NCI-H1417 treated with DMSO at 0.1 percent for 48 hours (cell line): ENCODE measurements at places on chromosomes 12 and 14.

DNA sequence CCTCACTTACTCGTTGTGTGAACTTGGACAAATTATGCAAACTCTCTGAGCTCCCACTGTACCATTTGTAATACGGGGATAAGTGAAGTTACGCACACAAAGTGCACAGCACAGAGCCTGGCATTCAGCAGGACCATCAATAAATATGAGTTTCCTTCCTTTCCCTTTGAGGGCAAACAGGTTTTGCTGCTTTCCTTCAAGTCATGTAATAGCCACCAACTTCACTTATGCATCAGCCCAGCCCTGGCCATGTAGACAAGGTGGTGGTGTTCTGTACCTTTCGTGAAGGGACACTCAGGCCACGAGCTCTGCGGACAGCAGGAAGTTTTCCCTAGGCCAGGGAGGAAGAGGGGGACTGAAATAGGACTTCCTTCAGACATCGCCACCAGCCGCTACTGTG lies 272.7 kb downstream of the CACNA1C start:
- DNase-seq, result no peak

- no peak for DNase-seq
Observed at GRCh38 chr12:95624589-95624988, 73.3 kb upstream of the USP44 start.

DNA sequence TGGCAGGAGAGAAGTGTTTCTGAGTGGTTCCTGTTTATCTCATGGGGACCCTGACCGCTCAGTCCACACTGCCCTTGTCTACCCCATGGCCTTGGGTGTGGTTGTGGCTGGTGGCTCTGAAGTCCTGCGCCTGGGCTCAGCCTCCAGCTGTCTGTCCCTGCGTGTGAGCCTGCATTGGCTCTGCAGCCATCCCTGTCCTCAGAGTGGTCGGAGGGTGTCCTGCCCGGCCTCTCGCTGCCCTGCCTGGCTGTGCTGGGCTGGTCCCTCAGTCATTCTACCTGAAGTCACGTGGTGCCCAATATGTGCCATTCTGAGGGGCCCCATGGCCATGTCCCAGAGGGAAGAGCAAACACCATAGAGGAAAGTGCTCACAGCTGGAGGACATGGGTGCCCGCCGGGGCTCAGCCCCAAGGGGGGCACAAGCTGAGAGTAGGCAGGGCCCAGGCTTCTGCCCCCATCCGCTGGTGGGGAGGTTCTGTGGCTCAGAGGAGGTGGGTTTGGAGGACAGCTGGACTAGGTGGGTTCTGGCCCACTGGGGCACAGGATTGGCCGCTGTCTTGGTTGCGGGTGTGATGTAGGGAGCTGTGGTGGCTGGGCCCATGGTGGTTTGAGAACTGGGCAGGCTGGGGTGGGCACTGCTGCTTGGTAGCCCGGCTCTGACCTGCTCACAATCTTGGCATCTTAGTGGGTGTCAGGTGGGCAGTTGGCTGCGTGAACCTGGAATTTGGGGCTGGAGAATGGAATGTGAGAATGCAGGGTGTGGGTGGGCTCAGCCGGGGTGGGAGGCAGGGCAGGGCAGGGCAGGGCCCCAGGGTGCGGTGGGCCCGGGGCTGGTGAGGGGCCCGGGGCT lies 11.6 kb downstream of the TEDC1 start:
- DNase-seq, result no peak

DNA sequence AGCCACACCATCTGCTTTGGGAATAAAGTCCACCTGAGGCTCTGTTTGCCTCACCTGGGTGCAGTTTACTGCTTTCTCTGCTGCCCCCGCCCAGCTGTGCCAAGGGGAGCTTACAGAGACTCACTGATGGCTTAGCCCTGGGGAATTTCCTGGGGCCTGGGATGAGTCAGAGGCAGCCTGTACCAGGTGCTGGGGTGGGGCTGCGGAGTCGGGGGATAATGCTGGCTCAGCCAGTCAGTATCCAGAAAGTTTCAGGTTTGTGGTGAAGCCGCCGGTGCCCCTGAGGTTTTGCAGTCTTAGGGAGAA lies 22.3 kb downstream of the PLEKHG3 start:
- no peak for DNase-seq

DNA sequence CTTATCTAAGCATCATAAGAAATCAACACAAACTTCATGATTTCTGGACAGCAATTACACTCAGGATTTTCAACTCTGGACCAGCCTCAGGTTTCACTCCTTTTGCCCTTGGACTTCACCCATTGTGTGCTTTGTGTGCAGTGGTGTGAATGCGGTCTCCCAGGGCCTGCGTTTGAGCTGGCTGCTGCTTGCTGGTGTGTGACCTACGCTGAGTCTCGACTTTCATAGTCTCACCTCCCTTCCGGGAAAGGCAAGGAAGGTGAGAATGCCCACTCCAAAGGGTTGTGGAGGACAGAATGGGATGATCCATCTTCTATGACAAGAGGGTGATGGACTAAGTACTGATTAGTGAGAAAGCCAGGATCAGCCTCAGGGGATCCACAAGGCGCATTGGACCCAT lies 228.8 kb downstream of the C12orf75 start:
- no peak for DNase-seq

GRCh38 chr14:68521961-68522509 lies 270.8 kb downstream of the ZFP36L1 start:
- DNase-seq, result no peak

- no peak for DNase-seq
Observed at GRCh38 chr12:1920971-1921370, 2.5 kb upstream of the CACNA2D4 start.
